Activated CD4-positive, alpha-beta T cell treated with anti-CD3 and anti-CD28 coated beads for 48 hours (primary cell): ENCODE measurements at places on chromosomes 1 and 21.

DNA sequence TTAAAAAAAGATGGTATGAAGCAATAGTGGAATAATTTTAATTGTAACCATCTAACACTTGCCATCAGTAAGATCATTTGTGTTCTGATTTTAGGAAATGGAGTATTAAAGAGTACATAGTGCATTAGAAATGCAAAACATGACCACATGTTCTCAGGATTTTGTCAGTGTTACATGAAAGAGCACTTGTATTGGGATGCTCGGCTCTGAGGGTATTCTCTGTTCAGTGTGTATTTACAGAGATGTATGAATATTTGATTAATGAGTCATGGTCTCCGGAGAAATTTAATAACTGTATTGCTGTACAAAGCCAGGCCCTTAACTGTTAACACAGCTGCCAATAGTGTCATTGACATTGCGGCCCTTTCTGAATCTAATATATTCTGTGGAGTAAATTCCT, 91.7 kb downstream of the ATG4C start:
- no peak for DNase-seq

- DNase-seq, result no peak
Observed at GRCh38 chr1:216682752-216683151, 40.5 kb downstream of the ESRRG start.

- no peak for DNase-seq
Observed at GRCh38 chr1:118246646-118247045, 61.6 kb upstream of the SPAG17 start.

DNA sequence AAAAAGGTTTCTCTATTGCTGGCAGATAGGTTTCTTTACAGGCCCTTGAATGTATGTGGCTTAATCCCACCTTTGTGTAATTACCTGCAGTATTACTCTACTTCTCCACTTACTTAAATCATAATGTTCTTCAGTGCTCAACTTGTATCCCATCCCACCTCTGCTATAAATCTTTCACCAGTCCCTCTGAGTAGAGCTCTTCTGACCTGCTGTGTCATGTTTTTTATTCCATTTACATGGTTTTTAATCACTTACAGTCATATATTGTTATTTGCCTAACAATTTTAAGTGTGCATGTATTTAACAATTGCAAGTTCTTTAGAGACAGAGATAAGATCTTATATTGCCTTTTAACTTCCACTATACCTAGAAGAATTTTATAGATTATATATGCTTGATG, 2.4 kb downstream of the TSEN15 start:
- no peak for DNase-seq
